ENCODE measurements at places on chromosomes 4 and X. TPM values are rescaled to one million over a fixed set of nuclear protein-coding genes. Genes with fewer than 3 reads are reported as not detected.
A peak's percentile ranks its signal among the peaks of the same experiment; 100 is the strongest.

DNA sequence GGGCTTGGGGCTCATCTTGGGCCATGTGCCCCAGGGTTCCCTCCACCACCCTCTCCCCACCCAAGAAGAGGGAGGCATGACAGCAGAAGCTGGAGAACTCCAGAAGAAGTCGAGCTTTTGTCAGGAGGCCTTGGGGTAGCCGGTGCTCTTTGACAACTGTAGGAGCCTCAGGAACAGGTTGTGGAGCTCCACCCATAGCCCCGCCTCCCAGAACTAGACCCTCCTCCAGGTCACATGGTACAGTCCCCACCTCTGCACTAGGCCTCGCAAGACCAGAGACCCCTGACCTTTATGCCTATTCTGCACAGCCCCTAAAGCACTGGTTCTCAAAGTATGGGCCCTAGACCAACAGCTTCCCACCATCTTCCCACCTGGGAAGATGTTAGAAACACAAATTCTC lies 8.0 kb upstream of the MORC4 start:
- no peak for DNase-seq

KDM6A gene
- total RNA-seq, result 9.3 TPM

CT83 gene
- total RNA-seq, result not detected

F11 gene
- total RNA-seq, result not detected

GRCh38 chrX:119150163-119151050 lies 22.8 kb upstream of the KIAA1210 start:
- no peak for DNase-seq

- no peak for DNase-seq
These were observed 40.6 kb downstream of the TMEM164 start for GRCh38 chrX:110043506-110043905.

DNA sequence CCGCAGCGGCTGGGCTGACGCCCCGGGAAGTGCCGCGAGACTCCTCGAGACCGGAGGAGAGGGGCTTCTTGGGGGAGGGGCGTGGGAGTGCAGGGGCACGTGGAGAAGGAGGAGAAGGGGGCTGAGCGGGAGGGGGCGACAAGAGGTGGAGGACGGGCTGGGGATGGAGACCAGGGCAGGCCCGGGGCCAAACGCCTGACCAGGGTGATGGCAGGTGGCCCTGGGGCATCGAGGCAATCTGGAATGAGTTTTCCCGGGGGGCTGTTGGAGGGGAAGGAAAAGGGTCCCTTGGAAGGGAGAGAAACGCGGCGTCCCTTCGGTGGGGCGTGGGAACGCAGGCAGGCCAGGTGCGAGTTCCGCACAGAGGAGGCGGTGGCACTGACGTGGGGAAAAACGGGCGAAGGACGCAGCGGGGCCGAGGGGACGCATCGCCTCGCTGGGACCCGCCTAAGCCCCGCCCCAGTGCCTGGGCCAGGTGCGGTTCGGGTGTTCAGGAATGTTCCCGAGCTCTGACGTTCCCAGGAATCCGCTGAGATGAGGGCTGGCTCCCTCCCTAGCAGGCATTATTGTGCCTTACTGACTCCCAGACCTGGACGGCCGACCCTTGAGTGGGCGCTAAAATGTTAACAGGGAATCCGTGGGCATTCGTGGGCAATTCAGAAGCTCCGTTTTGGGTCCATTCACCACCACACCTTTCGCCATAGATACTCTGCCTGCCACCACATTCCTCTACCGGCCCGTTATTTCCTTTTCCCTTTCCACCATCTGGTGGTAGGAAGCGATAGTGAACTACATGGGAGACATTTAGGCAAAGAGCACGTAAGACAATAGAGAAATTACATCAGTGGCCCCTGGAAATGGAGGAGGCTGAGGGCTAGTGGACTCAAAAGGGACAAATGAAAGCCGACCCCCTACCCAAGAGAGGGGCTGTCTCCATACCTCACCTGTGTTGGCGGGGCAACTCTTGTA lies 795 bp upstream of the SH3KBP1 start:
- DNase-seq, result peak; percentile 48

Measured in MG63 (cell line).